ENCODE measurements at places on chromosomes 13 and 19. TPM values are rescaled to one million over a fixed set of nuclear protein-coding genes. Genes with fewer than 3 reads are reported as not detected.

The CNN1 gene
- not detected for total RNA-seq

The ZNF625 gene
- total RNA-seq = 4.7 TPM

The CGB5 gene
- not detected for total RNA-seq

DNA sequence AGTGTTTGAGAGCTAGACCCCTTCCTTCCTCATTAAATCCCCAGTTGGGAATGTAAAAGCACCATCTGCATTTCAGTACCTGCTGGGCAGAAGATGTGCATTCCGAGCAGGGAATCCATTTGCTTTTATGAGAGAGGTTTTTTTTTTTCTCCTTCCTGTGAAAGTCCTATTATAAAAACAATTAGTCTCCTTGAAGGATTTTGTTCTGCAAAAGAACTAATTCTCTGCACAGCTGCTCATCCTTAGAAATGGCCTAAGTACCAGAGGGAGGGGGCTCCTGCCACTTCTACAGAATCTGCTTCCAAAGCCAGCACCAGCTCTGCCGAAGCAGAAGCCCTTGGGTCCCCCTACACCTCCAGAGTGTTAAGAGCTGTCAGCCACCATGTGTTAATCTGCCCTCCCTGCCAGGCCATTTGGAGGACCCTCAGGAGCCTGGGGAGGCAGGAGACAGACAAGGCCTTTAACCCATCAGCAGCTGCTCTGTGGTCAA lies 36.4 kb upstream of the SERPINE3 start:
- no peak for DNase-seq

GRCh38 chr19:57436417-57436816 lies 1.3 kb downstream of the ZNF749 start:
- no peak for DNase-seq

- no peak for DNase-seq
These were observed 36.4 kb downstream of the EPS15L1 start for GRCh38 chr19:16435238-16435917.

DNA sequence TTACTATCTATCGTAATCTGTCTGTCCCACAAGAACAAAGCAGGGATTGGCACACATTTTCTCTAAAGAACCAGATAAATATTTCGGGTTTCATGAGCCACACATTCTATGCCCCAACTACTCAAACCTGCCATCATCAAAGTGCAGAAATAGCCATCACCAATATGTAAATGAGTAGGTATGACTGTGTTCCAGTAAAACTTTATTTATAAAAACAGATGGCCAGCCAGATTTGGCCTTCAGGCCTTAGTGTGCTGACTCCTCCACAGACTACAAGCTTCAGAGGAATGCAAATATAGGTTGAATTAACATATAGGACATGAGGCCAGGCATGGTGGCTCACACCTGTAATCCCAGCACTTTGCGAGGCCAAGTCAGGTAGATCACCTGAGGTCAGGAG lies 8.9 kb upstream of the DNMT1 start:
- DNase-seq = no peak

- DNase-seq = no peak
These were observed 492.0 kb downstream of the FGF9 start for GRCh38 chr13:22162889-22163288.

The PSG3 gene
- 0.78 TPM for total RNA-seq

The RGCC gene
- 76.0 TPM for total RNA-seq

- no peak for DNase-seq
These were observed 7.0 kb downstream of the KLF5 start for GRCh38 chr13:73065665-73066340.

DNA sequence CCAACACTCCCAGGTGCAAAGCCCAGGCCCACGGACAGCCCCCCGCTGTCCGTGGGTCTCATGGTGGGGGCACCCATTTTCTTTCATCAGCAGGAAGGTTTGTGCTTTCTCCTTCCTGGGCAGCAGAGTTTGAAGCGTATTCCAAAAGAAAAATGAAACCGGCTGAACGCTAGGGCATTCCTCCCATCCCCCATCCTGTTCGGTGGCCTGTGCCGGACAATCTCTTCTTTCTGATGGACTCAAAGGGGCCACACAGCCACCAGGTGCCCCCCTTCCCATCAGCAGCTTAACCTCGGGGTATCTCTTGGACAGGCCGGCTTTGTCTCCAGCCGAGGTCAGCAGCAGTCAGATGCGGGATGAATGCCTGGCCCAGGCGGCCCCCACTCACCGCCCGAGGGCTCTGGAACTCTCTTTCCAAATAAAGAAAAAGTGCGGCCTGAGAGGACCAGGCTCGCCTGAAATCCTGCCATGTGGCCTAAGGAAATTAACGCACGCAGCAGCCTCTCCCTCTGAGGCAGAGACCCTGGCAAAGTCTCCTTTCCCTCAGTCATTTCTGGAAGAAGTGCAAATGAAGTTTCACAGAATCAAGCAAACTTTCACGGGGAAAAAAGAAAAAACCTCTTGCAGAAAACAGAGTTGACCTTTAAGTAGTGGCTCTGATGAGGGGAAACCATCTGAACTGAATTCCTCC lies 67.8 kb downstream of the RASA3 start:
- DNase-seq = no peak

The PGLYRP1 gene
- not detected for total RNA-seq

The CACNG8 gene
- not detected for total RNA-seq

The LRG1 gene
- total RNA-seq = 0.23 TPM

The TRPM4 gene
- 0.58 TPM for total RNA-seq

DNA sequence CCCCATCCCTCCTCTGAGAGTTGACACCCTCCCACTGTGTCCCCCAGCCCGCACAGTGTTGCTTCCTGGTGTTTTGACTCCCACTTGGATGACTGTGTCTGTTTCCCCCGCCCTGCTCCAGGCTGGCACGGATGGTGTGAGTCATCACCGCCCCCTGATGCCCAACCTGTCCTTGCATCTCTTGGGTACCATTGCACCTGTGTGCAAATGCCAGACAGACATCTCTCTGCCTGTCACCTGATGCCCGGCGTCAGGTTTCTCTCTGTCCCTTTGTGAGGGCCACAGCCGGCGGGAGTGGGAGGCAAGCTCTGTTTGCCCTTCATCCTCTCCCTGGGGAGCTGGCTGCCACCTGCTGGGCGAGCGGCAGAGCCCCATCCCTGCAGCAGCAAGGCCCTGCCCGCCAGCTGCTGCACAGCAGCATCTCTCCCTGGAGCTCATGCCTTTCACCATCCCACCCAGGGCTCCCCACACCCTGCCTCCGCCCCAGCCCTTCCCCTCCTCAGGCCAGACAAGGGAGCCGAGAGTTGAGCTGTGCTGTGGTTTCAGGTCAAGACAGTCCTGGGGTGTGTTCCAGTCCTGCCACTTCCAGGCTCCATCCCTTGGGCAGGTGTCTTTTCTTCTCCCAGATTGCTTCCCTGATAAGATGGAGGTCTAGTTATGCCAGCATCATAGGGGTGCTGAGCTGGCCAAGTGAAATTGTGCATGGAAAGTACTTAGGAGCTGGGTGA lies 29.7 kb downstream of the NKPD1 start:
- no peak for DNase-seq

The CABP5 gene
- total RNA-seq = not detected

The IL17D gene
- 0.41 TPM for total RNA-seq

DNA sequence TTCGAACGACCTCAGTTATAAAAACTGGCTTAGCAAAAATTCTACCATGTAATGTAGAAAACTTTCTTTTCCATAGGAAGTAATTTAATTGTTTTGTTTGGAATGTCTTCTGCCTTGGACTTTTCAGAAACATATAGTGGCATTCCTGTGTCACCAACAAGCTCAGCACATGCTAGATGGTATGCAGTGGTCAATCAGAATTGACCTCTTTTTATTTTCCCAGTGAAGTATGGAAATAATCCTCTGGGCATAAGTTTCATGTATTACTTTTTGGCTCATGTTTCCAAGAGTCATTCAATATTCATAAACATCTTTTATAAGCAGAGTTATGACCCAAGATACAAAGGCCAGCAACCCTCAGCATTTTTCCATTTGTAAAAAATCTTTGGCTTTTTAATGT lies 33.6 kb downstream of the NALCN start:
- no peak for DNase-seq

GRCh38 chr19:38833092-38833425 lies 1.5 kb upstream of the ECH1 start:
- no peak for DNase-seq

The KCNJ14 gene
- total RNA-seq = 2.3 TPM

GRCh38 chr13:102400675-102401145 lies 1.1 kb downstream of the FGF14 start:
- DNase-seq = no peak

The ADAMTS10 gene
- 5.1 TPM for total RNA-seq

- no peak for DNase-seq
These were observed 38.3 kb upstream of the HMGB1 start for GRCh38 chr13:30504081-30504480.

The ZNF253 gene
- 19.9 TPM for total RNA-seq

DNA sequence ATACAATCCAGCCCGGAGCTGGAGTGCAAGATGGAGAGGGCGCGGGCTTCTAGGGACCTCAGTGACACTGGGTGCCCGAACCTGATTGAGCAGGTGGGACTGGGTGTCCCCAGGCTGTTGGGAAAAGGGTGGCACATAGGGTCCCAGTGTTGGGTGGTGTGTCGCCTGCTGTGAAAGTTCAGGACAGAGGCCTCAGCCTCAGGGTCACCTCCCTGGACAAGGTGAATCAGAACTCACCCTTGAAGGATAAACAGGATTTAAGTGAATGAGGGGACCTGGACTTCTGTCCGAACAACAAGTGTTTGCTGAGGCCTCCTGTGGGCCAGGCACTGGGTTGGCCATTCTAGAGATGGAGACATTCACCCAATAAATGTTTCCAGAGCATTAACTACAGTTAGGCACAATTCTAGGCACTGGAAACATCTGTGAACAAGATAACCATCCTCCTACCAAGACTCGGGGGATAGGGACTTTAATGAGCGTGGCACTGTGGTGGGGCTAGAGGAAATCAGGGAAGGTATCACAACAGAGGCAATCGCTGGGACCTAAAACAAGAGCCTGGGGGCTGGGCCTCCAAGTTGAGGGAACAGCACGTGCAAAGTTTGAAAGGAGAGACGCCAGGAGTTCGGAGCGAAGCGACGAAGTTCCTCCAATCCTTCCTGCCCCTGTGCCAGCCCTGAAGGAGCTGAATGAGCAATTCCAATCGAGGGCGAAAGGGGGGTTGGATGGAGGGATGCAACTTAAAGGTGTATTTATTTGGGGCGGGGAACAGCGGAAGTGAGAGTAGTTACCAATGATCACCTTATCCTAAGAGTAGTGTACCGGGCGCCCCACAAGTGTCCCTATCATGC lies 921 bp upstream of the POLD1 start:
- no peak for DNase-seq

- DNase-seq = no peak
These were observed 136.2 kb downstream of the TEX29 start for GRCh38 chr13:111456452-111457230.

DNA sequence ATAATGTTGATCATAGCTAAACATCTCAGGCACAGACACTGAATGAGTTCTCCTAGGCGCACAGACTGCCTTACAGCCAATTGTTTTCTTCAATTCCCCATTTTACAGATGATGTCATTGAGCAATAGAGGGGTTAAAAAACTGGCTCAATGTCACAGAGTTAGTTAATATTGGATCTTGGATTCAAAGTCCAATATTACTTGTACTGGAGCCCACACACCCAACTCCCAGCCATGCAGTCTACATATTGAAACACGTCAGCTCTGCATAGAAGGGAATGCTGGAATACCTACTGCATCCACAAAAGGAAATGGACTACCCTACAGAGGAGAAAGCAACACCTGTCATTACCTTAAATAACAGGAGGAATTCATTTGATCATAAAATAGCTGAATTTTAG lies 76.1 kb upstream of the SLC15A1 start:
- no peak for DNase-seq

- no peak for DNase-seq
These were observed 497.7 kb downstream of the MYO16 start for GRCh38 chr13:109126891-109127641.

GRCh38 chr13:35855531-35856019 lies 275.6 kb downstream of the DCLK1 start:
- no peak for DNase-seq

GRCh38 chr13:35771898-35772297 lies 295.4 kb upstream of the MAB21L1 start:
- no peak for DNase-seq

- DNase-seq = no peak
These were observed 9.0 kb upstream of the IPO5 start for GRCh38 chr13:97944396-97945029.

- no peak for DNase-seq
These were observed 236.2 kb upstream of the HTR2A start for GRCh38 chr13:47133011-47133445.

The MEIOSIN gene
- not detected for total RNA-seq

The ZNF234 gene
- total RNA-seq = 9.3 TPM

DNA sequence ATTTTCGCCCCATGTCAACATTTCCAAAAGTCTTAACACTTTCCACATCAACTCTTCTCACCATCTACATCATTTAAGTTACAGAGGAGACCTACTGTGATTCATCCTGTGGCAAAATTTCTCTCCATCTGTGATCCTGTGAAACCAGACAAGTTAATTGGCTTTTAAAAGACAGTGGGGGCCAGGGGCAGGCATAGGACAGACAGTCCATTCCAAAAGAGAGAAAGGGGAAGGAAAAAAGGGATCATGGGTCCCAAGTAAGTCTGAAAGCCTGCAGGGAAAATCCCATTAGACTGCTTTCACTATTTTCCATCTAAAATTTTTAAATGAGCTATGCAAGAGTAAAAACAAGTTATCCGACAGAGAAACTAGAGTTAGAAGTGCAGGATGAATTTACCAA lies 121.0 kb downstream of the MRPL57 start:
- DNase-seq = peak; percentile 17

DNA sequence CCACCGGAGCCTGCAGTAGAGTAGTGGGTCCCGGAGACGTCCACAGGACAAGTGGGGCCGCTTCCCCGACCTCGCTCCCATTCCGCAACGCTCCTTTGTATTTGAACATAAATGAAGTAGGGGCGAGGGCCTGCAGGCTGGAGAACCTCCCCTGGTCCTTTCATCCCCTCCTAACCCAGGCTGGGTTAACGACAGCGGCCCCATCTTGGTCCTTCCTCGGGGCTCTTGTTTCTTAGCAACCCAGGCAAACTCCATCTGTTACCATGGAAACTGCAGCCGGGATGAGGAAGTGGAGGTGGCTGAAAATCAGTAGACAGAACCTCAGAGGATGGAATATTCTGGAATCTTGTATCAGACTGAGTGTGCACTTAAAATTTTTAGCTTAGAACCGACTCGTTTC lies 132.6 kb upstream of the USP29 start:
- DNase-seq = no peak

GRCh38 chr19:294341-294945 lies 3.2 kb upstream of the PLPP2 start:
- DNase-seq = no peak

- DNase-seq = peak; percentile 58
These were observed 850 bp downstream of the KLF5 start for GRCh38 chr13:73059460-73060250.

The ZNF534 gene
- total RNA-seq = not detected
